ENCODE measurements at places on chromosomes 3 and 15.

DNA sequence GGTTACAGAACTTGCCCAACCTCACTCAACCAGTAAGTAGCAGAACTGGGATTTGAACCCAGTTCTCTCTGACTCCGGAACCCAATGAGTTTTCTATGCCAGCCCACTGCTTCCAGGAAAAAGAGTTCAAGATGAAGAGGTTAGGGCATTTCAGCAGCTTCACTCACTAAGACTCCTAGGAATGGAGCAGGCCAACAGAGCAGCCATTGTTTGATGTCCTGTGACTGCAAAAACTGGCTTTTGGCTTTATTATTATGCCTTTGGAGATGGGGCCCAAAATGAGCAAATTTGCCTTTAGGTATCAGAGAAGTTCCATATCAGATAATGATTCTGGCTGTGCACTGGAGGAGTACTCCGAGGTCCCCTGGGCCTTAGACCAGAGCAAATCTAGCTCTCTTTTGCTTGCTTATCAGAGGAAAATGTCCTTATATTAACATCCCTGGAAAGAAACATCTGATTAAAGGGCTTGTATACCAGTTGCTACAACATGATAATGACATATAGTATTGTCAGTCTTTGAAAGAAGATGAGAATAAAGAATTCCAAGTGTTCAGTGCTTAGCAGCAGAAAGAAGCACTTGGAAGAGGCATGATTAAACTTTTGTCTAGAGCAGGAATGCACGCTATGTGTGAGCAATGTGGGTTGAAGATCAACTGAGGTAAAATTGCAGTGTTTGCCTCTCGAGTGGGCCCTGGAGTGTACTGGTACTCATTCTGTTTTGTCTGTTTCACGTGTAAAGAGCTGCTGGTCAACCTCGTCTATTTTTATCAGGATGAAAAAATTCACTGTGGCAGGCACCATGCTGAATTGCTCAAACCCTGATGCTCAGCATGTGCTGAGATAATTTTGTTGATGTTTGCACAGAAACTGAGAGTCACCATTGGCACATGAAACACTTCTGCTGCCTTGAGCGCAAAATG is 21.8 kb upstream of the KLHL24 start:
- DNase-seq, result peak; percentile 26

DNA sequence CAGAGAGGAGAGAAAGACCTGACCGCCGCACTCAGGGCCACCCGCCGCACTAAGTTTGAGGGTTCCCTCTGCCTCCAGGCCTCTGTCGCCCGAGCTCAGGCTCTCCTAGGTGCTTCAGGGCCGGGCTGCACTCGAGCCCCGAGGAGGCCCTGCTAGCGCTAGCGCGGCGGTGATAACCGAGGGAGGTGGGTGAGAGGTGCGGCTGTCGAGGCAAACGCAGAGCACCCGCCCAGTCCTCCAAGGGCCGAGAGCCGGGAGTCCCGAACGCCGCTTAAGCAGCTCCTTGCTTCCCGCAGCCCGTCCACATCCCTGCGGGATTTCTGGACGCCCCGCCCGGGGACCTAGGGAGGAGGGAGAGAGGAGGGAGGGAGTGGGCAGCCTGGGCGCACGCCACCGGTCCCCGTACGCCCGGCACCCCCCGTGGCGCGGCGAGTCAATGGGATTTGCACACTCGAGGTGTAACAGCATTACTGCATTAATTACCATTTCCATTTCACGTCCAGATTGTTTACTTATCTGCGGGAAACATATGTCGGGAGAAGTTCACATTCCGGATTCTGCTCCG is 6.8 kb downstream of the SOX14 start:
- no peak for DNase-seq

GRCh38 chr3:16511681-16512434 is 1.6 kb downstream of the RFTN1 start:
- DNase-seq, result peak; percentile 86

GRCh38 chr3:196096382-196096953 is 14.6 kb upstream of the TFRC start:
- DNase-seq, result peak; percentile 4

DNA sequence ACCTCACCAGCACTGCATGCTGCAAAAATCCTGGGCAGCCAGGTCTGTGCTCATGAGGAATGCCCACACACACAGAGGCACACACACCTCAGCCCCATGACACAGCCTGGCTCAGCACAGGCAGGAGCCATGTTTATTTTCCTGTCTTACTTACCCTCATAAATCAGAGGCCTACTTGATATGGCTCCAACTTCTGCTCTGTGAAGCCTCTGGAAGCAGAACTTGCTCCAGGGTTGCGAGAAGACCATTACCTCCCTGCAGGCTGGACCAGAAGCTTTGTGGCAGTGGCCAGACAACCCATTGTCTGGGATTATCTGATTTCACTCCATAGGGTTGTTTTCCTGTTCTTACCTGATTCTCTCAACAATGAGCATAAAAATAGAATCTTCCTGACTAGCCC is 43.8 kb upstream of the CMTM8 start:
- DNase-seq, result no peak

DNA sequence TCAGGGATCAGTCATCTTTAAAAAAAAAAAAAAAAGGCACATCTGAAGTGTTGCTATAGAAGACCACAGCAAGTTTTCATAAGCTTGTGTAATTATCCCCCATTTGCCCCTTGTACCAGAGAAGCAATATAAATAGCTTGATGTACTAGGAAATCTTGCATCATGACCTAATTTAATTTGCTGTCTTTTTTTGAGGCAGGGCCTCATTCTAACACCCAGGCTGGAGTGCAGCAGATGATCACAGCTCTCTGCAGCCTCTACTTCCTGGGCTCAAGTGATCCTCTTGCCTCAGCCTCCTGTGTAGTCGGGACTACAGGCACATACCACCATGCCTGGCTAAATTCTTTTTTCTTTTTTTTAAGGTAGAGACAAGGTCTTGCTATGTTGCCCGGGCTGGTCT is 88.7 kb downstream of the ARIH1 start:
- DNase-seq, result no peak

DNA sequence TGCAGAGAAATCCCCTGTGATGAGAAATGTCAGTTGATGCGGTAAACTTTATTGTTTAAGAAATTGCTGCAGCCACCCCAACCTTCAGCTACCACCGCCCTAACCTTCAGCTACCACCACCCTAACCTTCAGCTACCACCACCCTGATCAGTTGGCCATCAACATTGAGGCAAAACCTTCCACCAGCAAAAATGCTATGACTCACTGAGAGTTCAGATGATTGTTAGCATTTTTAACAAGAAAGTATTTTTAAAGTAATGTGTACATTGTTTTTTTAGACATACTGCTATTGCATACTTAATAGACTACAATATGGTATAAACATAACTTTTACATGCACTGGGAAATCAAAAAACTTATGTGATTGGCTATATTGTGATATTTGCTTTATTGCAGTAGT is 30.0 kb downstream of the U2SURP start:
- DNase-seq, result no peak

GRCh38 chr15:62326460-62327011 is 161.5 kb upstream of the C2CD4B start:
- no peak for DNase-seq

Measured in AG10803 (cell line).